CD8-positive, alpha-beta memory T cell (primary cell): ENCODE measurements at places on chromosomes 12 and 14. TPM values are rescaled to one million over a fixed set of nuclear protein-coding genes. Genes with fewer than 3 reads are reported as not detected.

GLT1D1 gene
- 0.24 TPM for total RNA-seq

TIMELESS gene
- 61.9 TPM for total RNA-seq

GRCh38 chr12:121026274-121027045, 10.2 kb upstream of the C12orf43 start:
- no peaks in the 10 kb centered on the region for H3K4me1 ChIP-seq
- no peaks in the 10 kb centered on the region for H3K27me3 ChIP-seq
- no peak overlapping the region for H3K27ac ChIP-seq

DNA sequence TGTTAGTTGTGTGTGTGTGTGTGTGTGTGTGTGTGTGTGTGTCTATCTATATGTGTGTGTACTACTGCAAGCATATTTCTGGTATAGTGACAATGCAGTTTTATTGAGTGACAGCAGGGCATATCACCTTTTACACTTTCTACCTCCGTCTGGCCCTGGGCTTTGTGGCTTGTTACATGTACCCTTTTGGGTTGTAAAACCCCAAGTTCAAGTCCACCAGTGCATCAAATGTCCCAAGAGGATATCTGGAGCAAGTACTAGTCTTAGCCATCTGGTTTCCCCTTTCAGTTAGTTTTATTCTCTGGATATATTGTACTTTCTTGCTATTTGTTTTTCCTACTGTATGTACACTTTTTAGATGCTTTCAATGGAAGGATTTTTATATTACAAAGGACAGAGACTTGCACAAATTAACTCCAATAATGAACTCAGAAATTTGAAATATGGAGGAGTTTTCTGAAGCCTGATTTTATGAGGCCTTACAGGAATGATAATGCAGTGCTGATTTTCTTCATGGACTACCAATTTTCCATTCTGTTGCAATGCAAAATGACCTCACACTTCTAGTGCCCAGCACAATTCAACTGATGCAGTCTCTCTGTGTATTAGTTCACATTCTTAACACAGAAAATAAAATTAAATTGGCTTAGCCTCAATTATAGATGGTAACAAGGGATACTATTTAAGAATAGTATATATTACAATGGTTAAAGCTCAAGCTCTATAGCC, 29.1 kb downstream of the SLC16A7 start:
- H3K36me3 ChIP-seq = no peaks in the 10 kb centered on the region
- H3K4me1 ChIP-seq = peaks cover 4% of the 10 kb centered on the region
- no peak overlapping the region for H3K4me3 ChIP-seq
- DNase-seq = no peak
- H3K27ac ChIP-seq = no peak overlapping the region
